Myocyte (in vitro differentiated cells): ENCODE measurements at places on chromosomes 5 and 9.
A peak's percentile ranks its signal among the peaks of the same experiment; 100 is the strongest.

DNA sequence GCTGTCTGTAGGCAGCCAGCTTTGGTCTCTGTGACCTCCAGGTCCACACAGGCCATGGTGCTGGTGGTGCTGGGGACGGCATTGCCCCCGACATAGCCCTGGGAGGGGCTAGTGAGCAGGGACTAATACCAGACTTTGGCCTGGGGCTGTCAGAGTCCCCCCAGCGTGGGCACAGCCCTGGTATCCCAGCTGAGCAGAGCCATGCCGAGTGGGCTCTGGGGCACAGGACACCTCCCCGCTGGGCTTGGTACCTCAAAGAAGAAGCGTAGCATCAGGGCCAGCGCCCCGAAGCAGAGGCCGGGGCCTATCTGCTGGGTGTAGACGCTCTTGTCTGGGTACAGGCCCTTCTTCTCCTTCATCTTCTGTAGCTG lies 9.5 kb downstream of the MYMK start:
- DNase-seq: no peak

DNA sequence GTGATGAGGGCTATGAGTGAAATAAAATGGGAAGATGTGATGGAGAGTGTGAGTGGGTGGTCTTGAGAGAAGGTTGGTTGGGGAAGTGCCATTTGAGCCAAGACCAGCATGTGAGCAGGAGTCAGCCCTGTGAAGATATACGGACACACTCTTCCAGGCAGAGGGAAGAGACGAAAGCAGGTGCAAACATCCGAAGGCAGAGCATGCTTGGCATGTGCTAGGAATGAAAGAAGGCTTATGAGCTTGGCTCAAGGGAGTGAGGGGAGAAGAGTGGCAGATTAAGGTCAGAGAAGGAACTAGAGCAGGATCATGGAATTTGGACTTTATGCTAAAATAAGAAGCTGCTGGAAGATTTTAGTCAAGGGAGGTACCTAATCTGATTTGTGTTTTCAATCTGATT lies 23.6 kb upstream of the CCDC112 start:
- no peak for DNase-seq

GRCh38 chr5:143454936-143455516 lies 51.5 kb upstream of the NR3C1 start:
- DNase-seq: peak; percentile 40

DNA sequence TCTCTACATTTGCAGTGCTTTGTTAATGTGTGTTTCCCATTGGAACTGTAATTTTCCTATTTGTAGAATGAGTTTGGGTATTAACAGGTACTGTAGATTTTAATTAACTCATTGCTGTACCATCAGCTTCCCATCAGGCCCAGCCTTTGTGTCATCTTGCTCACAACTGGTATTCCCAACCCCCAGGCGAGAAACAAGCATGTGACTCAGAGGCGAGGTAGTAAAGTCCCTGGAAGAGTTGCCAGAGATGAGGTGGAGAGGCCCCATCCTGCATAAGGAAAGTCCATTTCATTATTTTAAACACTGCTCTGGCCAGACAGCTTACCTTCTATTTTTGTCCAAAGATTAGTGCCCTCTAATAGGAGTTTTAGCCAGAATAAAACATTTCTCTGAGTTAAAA lies 29.9 kb downstream of the ADCY2 start:
- DNase-seq: no peak

- no peak for DNase-seq
These were observed 41.7 kb downstream of the EBF1 start for GRCh38 chr5:159057996-159058395.

GRCh38 chr5:142660731-142661130 lies 25.2 kb downstream of the FGF1 start:
- DNase-seq: no peak

GRCh38 chr9:128920381-128921058 lies at the start of gene PHYHD1:
TSS of gene PHYHD1 (plus strand) at chr9:128920982. CDS start at chr9:128922324, 1,342 bp downstream.
- peak; percentile 93 for DNase-seq

- DNase-seq: no peak
These were observed 120.3 kb downstream of the NREP start for GRCh38 chr5:111636736-111637135.

DNA sequence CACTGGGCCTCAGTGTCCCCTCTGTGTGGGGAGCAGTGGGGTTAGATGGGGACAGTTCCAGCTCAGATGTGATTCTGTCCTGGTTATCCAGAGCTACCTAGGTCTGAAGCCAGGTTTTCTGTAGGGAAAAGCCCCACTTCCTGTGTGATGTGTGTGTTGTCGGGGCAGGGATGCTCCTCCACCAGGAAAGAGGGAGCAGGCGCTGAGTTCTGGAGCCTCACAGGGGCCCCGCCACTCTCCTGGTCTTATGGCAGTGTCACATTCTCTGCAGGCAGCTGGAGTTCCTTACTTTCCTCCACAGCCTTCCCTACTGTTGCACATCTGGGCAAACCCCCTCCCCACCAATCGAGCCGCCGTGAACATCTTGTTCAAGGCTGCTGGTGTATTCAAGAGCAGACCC lies 39.1 kb upstream of the GRHPR start:
- no peak for DNase-seq
